ENCODE measurements at places on chromosomes 6 and 20.
A peak's percentile ranks its signal among the peaks of the same experiment; 100 is the strongest.

DNA sequence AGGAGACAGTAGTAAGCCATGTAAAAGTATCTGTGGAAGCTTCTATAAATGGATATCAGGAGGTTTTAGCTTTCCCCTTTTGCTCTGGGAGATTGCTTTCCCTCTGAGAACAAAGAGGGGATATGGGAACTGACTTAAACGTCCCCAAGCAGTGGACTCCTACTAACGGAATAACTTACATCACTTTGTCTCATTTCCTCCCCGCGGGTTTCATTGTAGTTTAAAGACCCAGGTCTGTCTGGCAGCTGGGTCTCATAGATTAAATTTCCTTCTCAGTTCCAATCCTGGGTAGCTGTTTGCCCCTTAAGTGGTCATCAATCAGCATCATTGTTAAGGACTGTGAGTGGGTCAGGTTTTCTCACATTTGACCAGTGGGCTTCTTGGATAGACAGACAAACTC is 68.7 kb downstream of the PLAGL1 start:
- DNase-seq, result peak; percentile 13

GRCh38 chr6:99606656-99607415 is at the start of gene PRDM13:
Gene PRDM13, plus strand, starts transcription at chr6:99606833. Its CDS starts 202 bp downstream, at chr6:99607035.
- DNase-seq, result no peak

GRCh38 chr20:24911461-24911860 is 37.6 kb upstream of the CST7 start:
- no peak for DNase-seq

- DNase-seq, result no peak
Measured at GRCh38 chr6:35794536-35795452, 2.3 kb downstream of the CLPS start.

DNA sequence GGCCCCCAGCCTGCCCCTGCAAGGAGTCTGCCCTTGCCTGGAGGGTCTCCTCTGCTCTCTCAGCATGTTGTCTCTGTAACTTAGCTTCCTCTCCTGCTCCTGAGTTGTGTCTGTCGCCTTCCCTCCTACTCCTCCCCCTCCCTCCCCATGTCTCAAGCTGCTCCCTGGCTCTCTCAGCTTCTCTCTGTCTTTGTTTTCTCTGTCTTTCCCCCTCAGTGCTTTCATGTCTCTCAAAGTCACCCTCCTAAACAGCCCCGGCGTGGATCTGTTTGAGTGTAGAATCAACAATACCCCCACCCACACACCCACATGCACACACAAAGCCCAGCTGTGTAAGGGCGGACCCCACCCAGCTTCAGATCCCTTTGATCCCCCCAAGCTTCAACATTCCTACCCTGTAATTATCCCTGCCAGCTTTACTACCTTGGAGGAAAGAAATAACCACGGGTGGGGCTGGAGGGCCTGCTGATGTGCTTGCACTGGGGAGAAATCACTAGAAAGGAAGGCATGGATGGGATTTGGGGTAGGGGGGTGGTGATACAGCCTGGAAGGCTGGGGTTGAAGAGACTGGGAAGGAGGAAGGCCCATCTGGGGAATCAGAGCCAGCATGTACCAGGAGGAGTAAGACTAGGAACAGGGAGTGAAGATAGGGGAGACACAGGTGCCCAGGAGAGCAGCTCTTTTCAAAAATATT is 1.0 kb upstream of the LY6G6D start:
- no peak for DNase-seq

GRCh38 chr6:47844881-47845280 is 63.0 kb downstream of the OPN5 start:
- DNase-seq, result no peak

DNA sequence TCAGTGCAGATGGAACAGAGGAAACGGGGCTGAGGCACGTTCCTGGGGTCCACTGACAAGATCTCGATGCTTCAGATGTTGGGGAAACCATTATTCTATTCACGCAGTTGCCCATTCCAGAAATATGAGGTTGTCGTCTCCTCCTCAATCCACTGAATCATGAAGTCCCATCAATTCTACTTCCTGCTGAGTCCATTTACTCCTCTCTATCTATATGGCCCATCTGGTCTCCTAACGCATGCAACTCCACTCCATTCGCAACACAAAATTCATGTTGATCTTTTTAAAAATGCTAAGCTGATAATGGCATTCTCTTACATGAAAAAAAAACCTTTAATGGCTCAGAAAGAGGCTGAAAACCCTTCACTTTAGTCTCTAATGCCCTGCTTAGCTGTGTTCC is 37.5 kb downstream of the MAP3K5 start:
- DNase-seq, result no peak

DNA sequence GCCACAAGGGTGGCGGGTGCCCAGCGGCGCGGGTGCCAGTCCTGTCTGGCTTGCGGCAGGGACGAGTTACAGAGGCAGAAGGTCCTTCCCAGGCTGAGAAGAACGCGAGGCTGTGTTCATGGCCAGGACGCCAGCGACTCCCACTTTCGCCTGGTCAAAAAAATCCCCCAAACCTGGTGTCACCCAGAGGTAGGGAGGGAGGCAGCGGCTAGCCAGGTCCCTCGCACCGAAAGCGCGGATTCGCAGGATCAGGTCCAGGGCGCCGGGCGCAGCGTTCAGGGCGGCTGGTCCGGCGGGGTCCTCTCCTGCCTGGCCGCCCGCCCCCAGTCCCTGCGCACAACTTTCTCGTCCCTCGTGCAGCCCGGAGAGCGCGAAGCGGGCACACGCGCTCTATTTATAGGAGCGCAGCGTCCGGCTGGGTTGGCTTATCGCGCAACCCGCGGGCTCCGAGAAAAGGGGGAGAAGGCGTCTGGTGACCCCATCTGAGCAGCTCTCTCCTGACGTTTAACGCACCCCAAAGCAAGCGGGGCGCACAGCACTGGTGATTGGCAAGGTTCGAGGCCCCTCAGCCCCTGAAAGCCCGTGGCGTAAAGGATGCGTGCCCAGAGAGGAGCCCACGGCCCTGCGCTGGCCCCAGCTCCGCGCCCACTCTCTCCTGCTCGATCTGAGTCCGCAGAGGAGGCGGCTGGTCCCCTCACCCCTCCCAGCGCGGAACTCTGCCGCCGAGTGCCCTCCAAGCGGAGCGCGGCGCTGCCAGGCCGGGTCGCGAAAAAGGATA is 519 bp downstream of the CBLN4 start:
- no peak for DNase-seq

DNA sequence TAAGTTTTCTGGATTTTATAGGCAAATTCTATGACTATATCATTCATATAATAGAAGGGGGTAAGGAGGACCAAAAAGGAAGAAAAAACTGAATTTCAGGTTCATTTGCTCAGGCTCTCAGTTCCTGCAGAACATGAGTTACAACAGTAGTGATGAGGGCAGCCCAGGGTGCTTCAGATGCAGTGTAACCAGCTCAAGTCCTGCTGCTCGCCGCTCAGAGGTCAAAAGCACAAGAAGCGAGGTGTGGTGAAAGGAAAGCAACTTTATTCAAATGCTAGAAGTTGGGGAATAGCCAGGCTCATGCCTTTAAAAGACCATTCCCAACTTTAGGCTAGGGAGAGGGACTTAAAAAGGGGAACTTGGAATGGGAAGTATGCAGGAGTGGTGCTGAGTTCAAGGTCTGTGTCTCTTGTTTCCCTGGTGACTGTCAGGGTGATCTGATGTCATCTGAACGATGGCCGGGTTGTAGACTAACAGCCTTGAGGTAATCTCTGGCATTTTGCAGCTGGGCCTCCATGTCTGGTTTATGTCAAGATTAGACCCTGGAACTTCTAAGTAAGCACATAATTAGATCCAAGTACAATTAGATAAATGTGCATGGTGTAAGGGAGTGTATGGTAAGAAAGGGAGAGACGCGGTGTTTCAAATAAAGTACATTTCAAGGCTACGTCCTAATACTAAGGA is 14.5 kb upstream of the SEC63 start:
- no peak for DNase-seq

DNA sequence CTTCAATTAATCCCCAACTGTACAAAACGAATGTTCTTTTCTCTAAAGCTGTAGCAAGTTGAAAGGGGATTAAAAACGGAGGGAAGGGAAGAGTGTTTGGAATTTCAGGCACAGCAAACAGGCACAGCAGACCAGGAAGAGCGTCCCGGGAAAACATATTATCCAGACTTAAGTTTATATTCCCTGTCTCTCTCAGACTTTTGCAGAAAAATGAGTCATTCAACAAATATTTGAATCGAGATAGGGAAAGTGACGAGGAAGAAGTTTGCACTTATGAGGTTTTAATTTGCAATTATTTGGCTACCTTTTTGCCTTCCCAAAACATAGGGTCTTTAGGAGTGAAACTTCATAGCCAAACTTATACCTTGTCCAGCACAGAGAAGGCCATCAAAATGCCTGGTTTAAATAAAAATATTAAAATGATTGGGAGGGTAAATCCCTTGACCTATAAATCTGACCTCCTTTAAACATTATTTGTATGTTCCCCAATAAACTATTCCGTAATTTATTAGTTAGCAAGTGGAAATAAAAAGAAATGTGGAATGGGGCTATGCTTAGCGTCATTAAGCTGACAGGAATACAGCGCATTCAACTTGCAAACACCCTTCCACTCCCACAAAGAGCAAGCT is 16.0 kb downstream of the HFE start:
- DNase-seq, result no peak

- no peak for DNase-seq
Measured at GRCh38 chr6:156801712-156802111, 24.5 kb downstream of the ARID1B start.

GRCh38 chr20:4320291-4320690 is 304.9 kb upstream of the RNF24 start:
- peak; percentile 98 for DNase-seq

DNA sequence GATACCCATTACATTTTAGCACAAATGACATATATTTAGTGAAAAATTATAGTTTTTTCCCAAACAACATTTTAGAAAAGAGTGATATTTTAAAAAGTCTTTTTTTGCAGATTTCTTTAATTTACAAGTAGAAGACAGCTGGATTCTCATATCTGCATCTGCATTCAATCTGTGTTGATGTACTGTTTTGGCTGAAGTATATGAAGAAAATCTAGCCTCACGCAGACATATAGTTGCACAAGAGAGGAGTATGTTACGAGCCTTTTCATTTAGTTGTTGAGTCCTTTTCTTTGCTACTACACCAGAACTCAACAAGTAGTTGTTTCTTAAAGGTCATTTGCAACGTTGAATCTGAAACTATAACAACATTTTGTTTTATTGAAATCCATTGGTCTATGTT is 314.3 kb upstream of the SUPT3H start:
- DNase-seq, result no peak

- DNase-seq, result no peak
Measured at GRCh38 chr6:88141561-88142296, 24.4 kb downstream of the CNR1 start.

- DNase-seq, result no peak
Measured at GRCh38 chr6:19599796-19600464, 237.2 kb upstream of the ID4 start.

DNA sequence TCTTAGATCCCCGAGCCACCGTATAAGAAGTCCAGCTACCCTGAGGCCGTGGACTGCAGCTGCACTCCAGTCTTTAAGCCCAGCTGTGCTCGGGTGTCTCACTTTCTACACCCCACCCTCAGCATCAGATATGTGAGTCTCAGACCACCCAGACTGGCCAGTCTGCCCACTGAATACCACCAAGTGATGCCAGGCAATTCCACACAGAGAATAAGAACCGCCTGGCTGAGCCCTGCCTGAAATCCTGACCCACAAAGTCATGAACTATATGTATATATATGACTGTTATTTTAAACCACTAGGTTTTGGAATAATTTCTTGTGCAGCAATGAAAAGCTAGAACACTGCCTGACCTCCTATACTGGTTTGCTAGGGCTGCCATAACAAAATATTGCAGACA is 106.7 kb downstream of the FOXF2 start:
- DNase-seq, result no peak

DNA sequence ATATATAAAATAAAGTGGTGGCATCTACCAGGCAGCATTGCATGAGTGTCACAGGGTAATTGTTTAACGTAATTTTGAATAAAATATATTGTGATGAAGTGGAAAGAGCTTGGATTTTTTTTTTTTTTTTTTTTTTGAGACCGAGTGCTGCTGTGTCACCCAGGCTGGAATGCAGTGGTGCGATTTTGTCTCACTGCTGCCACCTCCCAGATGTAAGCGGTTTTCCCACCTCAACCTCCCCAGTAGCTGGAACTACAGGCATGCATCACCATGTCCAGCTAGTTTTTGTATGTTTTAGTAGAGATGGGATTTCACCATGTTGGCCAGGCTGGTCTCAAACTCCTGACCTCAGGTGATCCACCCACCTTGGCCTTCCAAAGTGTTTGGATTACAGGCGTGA is 81.1 kb upstream of the SMIM8 start:
- no peak for DNase-seq

GRCh38 chr6:4599924-4600323 is 176.3 kb upstream of the CDYL start:
- no peak for DNase-seq

DNA sequence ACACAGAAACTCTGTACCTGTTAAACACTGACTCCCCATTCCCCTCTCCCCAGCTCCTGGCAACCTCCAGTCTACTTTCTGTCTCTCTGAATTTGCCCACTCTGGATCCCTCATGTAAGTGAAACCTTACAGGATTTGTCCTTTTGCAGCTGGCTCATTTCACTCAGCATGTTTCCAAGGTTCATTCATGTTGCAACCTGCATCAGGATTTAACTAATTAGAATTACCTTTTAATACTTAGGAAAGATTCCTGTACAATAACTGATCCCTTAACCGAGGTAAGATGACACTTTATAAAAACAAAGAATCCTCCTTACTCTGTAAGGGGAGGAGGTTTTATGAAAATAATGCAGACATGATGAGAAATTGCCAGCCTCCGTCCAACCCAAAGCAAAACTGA is 113.1 kb upstream of the MTHFD1L start:
- no peak for DNase-seq

- DNase-seq, result no peak
Measured at GRCh38 chr6:97282238-97282725, 734 bp downstream of the MMS22L start.

DNA sequence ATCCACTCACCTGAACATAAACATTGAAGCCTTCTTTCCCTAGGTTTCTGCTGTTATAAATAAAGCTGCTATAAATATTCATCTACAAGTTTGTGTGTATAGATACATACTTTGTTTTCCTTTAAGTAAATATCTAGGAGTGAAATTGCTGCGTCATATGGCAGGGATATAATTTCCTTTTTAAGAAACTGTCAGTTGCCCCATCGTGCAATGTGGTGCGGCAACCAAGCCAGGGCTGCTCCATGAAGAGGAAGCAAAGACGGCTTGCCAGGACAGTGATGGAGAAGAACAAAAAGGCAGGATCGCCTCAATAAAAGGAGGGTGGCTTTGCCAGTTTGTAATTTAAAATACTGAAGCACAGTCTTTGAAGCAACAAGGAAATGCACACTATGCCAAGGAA is 36.6 kb downstream of the CITED2 start:
- peak; percentile 90 for DNase-seq

GRCh38 chr6:89348372-89348771 is 4.2 kb downstream of the UBE2J1 start:
- DNase-seq, result no peak

DNA sequence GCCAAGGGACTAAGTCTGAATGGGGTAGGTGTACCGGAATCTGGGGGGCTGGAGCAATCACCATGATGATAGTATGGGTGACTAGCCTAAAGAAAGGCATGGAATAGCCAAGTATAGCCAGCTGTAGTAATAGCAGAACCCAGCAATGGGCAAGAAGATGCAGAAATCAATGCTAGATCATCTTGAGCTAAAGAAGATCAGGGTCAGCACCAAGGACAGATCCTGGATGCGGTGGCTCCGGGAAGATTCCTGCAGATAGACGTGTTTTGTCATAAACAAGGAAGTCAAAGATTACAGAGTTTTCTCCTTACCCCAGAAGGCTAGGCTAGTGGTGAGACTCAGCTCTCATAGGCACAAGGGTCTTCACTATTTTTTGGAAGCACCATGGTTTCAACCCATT is 561.6 kb upstream of the CHD6 start:
- no peak for DNase-seq

GRCh38 chr6:42400061-42400760 is 51.5 kb downstream of the TRERF1 start:
- DNase-seq, result no peak
